ENCODE measurements at places on chromosomes 5 and 9.

DNA sequence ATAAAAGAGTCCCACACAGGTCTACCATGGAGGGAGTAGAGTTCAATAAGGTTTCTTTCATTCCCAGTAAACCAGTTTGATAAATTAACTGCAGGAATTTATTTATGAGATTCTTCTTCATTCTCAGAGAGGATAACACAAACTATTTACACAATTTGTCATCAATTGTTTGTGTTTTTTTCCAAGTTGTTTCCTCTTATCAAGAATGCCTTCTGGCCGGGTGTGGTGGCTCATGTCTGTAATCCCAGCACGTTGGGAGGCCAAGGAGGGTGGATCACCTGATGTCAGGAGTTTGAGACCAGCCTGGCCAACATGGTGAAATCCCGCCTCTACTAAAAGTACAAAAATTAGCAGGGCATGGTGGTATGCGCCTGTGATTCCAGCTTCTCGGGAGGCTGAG lies 216.7 kb downstream of the MLLT3 start:
- no peak for DNase-seq

GRCh38 chr5:170473642-170474041 lies 30.2 kb upstream of the KCNIP1 start:
- DNase-seq, result no peak

- DNase-seq, result no peak
Measured at GRCh38 chr5:176606032-176606431, 3.9 kb downstream of the GPRIN1 start.

- no peak for DNase-seq
Measured at GRCh38 chr9:21985964-21986667, 8.1 kb downstream of the CDKN2A start.

DNA sequence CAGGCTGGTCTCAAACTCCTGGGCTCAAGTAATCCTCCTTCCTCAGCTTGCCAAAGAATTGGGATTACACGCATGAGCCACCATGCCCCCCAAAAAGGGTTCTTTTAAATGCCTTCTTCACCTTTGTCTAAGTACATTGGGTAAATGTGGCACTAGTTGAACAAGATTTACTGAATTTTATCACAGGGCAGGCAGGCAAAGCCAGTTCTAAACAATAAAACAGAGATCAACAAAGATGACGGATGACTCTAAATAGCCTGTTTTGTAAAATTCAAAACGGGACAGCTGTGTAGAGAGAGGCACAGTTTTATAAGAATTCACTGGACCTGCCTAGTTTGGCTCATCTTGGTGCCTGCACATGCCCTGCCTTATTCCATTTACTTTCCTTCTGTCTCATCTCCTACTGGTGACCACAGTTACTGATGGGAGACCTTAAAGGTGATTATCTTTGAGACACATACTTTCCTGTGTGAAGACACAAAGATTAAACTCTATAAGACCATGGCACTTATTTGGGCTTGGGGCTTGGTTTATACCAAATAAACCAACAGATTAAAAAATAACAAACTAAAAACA lies 149.6 kb upstream of the DMRT1 start:
- DNase-seq, result no peak

DNA sequence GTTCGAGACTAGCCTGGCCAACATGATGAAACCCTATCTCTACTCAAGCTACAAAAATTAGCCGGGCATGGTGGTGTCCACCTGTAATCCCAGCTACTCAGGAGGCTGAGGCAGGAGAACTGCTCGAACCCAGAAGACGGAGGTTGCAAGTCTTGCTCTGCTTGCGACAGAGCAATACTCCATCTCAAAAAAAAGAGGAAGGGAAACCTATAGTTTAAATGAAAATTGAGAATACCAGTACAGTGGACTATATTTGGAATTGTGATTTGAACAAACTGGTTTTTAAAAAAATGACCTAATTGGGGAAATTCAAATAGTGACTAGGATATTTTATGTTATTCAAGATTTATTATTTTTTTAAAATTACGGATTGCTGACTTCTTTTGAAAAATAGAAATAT lies 33.2 kb downstream of the DIAPH1 start:
- DNase-seq, result no peak

GRCh38 chr5:20522905-20523482 lies 535.0 kb upstream of the CDH18 start:
- DNase-seq, result no peak

GRCh38 chr5:172612771-172613170 lies 28.3 kb upstream of the NEURL1B start:
- no peak for DNase-seq

GRCh38 chr9:98943682-98944056 lies at the start of gene COL15A1:
Gene COL15A1 (plus strand): TSS chr9:98943907. CDS start chr9:98944062, 155 bp downstream.
- no peak for DNase-seq

- DNase-seq, result no peak
Measured at GRCh38 chr5:117160391-117160790, 585.8 kb upstream of the SEMA6A start.

GRCh38 chr5:10420468-10420867 lies 21.2 kb upstream of the ROPN1L start:
- no peak for DNase-seq

- DNase-seq, result no peak
Measured at GRCh38 chr5:156020647-156021046, 306.3 kb upstream of the SGCD start.

- DNase-seq, result no peak
Measured at GRCh38 chr9:16003785-16004184, 450.9 kb downstream of the CCDC171 start.

- DNase-seq, result no peak
Measured at GRCh38 chr9:72880821-72881220, 72.0 kb downstream of the ALDH1A1 start.

DNA sequence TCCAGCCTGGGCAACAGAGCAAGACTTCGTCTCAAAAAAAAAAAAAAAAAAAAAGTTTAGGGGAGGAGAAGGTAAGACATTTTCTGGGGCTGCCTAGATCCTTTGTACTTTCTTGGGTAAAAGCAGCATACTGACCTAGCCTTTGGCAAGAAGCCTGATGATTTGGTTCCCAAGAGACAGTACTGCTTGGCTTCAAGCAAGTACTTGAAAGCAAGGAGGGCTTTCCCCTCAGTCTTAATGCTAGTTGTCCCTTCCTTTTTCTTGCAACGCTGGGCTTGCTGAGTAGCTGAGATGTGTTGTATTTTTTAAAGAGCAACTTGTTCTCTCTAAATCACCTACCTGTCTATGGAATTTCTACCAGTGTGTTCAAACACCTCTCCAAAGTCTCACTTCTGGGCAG lies 76.2 kb downstream of the INSYN2B start:
- DNase-seq, result peak; percentile 81

DNA sequence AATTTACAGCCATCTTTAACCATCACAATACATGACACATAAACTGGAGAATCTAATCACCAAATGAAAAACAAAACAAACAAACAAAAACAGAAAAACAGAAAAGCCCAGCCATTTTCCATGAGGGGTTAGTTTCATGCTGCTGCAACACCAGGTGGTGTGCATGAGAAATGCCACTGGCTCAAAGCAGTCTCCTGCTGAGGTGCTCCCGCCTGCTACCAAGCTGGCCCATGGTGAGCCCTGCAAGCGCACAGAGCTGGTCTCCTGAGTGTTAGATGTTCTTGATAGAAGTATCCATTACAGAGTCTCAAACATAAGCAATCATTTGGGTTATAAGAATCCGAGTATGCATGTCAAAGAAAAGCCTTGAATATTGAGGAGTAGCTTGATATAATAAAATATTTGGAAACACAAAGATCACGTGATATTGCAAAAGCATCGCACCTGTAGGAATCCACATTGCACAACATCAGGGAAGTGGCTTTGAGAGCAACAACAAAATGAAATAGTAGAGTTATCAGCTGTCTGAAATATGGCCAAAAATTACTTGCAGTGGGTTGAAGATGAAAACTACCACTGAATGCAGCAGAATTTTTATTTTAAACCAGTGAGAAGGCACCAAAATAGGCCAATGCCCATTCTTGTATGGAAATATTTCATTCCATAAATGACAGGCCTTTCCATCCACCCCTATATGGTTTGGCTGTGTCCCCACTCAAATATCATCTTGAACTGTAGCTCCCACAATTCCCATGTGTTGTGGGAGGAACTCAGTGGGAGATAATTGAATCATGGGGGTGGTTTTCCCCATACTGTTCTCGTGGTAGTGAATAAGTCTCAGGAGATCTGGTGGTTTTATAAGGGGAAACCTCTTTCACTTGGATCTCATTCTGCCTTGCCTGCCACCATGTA lies 194.8 kb downstream of the SYK start:
- peak; percentile 46 for DNase-seq

DNA sequence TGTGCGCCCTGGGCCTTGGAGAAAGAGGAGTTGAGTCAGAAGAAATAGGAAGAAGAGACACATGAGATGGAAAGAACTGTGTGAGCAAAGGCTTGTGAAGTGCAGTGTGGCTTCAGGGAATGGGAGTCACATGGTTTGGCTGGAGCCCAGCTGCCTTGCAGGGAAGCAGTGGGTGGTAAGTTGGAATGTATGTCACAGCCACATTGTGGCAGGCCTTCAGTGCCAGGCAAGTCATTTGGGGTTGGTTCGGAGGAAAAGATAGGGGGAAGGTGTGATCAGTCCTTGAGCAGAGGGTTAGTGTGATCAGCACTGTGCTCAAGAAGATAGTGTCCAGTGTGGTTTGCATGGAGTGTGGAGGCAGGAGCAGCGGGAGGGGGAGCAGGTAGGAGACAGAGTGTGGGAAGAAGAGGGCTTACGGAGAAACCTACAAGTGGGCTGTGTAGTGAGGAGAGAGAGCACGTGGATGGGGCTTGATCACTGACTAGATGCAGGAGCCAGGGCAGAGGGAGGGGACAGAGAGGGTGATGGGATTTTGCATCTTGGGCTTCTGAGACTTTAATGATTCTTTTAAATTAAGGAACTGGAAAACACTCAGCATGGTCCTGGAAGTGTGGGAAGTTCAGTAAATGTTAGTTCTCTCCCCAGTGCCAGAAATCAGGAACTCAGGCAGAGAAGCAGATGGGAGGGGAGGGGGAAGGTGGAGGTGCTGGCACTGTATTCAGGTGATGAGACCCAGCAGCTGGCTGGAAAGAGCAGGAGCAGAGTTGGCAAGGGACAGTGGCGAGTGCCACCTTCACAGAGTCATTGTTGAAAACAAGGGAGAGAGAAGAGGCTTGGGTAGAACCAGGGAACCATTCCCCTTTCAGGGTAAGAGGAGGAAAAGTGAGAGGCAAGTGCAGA lies 46.6 kb downstream of the ARHGAP26 start:
- DNase-seq, result peak; percentile 60

- DNase-seq, result peak; percentile 82
Measured at GRCh38 chr5:154779105-154779504, 23.9 kb downstream of the LARP1 start.

Measured in fibroblast of upper back skin (primary cell).